ENCODE measurements at places on chromosomes 11 and 22.

DNA sequence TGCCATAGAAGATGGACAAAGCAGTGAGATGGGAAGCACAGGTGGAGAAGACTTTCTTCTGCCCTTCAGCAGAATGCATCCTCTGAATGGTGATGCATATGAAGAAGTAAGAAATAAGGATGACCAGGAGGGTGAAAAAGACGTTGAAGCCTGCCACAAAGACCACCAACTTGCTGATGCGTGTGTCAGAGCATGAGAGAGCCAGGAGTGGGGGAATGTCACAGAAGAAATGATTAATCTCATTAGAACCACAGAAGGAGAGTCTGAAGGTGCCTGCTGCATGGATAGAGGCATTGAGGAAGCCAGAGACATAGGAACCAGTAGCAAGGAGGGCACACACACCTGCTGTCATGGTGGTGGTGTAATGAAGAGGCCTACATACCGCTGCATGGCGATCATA is 550 bp downstream of the OR5B21 start:
- DNase-seq, result no peak

GRCh38 chr11:114775875-114776621 is 97.7 kb downstream of the NXPE2 start:
- no peak for DNase-seq

- no peak for DNase-seq
These were observed 54.9 kb downstream of the LINC01488 start for GRCh38 chr11:69536406-69536805.

- DNase-seq, result no peak
These were observed 427.5 kb downstream of the METTL15 start for GRCh38 chr11:28535677-28536076.

- no peak for DNase-seq
These were observed 72.1 kb downstream of the AMOTL1 start for GRCh38 chr11:94840209-94840608.

DNA sequence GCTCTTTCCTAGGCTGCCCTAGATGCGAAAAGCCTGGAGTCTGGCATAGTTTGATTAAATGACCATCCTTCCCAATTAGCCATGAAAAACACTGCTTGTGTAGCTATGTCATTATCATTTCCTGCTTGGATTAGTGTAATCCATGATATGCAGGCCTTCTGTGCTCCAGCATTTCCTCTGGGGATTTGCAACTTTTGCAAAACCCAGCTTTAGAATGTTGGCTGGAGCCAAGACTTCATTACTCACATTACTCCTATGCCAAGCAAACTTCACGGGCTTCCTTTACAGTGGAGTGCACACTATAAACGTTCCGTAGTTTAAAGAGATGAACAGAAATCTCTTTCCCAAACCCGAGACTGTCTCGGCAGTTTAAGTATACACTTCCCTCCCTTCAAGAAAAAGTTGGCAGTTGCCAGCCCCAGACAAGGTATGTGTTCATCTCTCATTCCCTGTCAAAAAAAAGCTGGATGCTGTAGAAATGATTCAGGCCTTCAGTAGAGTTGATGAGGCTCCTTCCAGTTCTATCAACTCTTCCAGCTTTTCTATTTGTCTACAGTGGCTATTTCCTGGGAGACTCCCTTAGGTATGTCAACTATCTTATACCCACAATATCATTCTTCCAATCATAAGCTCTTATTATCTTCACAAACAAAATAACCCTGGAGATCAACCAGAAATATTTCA is 180.0 kb downstream of the MAML2 start:
- DNase-seq, result no peak

DNA sequence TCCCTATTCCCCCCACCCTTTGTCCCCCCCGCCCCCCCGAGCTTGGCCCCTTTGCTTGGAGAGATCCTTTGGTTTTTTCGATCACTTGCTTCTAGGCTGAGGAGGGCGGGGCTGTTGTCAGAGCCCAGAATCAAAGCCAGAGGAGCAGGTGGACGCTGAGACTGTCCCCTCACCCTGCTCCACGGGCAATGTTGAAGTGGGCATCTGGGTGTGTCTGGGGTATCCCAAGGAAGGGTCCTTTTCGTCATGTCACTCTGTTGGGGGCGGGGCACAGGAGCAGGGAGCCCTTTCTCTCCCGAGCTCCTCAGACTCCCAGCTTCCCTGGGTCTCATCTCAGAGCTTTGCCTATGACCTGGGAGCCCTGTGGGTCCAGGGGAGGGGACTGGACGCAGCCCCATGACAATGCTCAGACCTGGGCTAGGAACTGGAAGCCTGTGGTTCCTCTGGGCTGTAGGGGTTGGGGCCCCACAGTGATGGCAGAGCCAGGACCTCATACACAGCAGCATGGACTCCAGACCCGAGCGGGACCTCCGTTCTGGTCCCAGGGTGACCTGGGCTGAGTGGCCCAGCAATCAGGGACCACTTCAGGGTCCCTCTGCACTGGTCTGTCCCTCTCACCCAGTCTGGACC is 2.9 kb upstream of the APOBEC3A start:
- DNase-seq, result no peak

DNA sequence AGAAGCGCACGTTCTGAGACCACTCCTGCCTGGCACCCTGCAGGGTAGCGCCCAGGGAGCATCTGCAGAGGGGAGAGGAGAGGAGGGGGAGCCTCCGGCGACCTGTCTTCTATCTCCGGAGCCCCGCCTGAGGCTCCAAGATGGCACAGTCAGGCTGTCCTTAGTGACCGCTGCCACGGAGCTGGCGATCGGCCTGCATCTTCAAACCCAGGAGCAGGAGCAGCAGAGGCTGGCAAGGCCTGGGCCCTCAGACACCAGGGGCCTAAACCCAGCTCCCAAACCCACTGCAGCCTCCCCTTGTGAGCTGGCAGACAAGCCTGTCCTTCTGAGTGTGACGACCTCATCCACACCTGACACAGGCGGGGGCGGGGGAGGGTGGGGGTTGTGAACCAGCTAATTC is 34.9 kb downstream of the TOLLIP start:
- DNase-seq, result no peak

- DNase-seq, result no peak
These were observed 40.4 kb downstream of the KIAA1671 start for GRCh38 chr22:24992946-24993345.

DNA sequence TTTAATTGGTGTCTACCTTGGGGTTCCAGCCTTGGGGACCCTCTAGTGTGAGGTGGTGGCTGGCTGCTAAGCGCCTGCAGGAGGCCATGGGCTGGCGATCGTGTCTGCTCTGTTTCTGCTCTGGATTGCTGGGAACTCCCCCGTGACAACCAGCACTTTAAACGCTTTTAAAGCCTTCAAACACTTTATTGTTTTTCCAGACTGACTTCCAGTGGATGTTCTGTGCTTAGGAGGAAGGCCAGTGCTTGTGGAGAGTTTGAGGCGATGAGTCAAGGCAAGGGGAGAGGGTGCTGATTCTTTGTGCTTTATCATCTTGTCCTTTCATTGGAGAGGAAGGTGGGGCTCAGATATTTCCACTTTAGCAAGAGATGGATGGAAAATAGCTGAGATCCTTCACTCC is 81.6 kb downstream of the FLI1 start:
- no peak for DNase-seq

DNA sequence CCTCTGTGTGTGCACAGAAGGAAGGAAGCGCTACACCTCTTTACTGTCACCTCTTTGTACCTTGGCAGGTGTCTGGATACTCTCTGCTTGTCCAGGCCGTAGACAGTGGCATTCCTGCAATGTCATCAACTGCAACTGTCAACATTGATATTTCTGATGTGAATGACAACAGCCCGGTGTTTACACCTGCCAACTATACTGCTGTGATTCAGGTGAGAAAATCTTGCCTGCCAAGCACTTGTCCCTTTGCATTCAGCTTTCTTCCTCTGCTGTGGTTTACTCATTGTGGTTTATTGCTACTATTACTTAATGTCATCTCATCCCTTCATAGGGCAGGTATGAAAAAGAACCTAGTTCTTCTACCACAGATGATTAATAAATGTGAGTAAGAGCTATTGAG is 131.9 kb upstream of the MTNR1B start:
- DNase-seq, result no peak

- no peak for DNase-seq
These were observed 44.1 kb upstream of the RAB1B start for GRCh38 chr11:66224226-66224855.

GRCh38 chr22:22893891-22894739 is 6.5 kb downstream of the IGLL5 start:
- DNase-seq, result no peak

- no peak for DNase-seq
These were observed 2.9 kb upstream of the TUBGCP6 start for GRCh38 chr22:50247748-50248147.

- DNase-seq, result no peak
These were observed 15.8 kb upstream of the ETS1 start for GRCh38 chr11:128603003-128603696.

DNA sequence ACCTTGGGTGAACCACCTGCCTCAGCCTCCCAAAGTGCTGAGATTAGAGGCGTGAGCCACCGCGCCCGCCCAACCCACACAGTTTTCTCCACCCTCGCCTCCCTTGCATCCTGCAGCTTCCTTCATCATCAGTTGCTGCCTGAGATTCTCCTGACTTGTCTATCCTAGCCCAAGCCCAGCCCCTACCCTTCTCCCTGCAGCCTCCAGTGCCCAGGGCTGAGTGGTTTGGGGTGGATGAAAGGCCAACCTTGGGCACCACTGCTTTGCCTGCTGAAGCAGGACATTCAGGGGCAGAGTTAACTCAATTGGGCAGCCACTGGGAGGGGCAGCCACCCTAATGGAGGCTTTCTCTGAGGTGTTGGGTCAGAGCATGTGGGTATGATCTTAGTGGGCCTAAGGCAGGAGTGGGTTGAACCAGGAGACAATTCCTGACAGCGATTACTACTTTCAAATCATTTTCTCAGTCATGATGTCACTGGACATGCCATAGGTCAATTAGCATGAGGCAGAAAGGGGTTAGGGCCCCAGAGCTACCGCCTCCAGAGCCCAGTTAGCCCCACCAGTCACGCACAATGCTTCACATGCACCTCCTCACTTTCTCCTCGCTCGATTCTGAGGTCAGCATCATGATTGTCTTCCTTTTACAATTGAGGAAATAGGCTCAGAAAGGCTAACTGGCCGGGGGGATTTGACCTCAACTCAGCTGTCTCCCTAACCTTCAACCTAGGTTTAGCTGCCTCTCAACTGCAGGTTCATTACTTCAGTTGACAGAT is 1.0 kb upstream of the FKBP2 start:
- no peak for DNase-seq

DNA sequence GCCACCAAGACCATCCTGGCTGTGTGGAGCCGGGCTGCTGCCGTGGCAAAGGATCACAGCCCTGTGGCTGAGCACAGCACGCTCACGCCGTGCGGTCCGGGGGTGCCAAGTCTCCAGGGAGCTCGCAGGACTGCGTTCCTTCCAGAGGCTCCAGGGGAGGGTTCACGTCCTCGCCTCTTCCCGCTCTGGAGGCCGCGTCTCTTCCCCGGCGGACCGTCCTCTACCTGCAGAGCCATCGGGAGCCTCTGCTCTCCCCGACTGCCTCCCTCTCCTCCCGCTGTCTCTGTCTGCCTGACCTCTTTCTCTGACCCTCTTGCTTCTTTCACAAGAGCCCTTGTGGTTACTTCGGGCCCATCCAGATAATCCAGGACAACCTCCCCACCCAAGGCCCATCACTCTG is 11.4 kb upstream of the MUC5AC start:
- DNase-seq, result no peak

DNA sequence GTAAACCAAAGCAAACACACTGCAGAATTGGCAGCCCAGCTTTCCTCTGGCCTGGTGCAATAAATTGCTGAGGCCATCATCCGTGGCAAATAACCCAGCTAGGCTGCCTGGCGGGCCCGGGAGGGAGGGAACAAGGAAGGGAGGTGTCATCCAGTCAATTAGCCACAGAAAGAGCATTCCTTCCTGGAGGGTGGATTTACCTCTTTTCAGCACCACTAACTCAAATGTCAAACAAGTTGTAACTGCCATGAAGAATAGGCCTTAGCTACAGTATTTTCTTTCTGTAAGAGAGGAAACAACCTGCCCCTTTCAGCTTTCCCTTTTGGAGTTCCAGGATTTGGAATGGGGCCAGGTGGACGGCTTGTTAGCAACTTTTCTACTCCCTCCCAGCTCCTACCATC is 163.8 kb upstream of the BDNF start:
- no peak for DNase-seq

DNA sequence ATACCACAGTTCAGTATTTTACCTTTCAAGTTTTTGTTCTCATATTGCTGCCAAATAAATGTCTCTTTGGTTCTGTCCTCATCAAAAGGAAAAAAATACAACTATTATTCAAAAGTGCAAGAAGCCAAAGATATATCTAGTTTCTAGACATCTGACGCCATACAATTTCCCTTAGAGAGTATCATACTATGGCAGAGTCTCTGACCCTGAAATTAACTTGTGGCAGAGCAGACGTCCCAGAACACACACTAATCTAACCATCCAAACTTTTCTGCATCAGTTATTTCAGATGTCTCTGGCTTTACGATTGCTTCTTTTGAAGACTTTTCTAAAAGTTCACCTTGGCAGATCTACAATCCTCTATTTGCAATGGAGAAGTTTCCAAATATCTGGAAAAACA is 2.7 kb downstream of the OR51T1 start:
- no peak for DNase-seq

GRCh38 chr22:32518848-32519247 is 44.2 kb downstream of the FBXO7 start:
- DNase-seq, result no peak

GRCh38 chr22:50206599-50206998 is 5.8 kb downstream of the SELENOO start:
- DNase-seq, result no peak
